NCI-H460 (cell line): ENCODE measurements at places on chromosomes 1 and 21.

GRCh38 chr1:4656533-4657140 lies 2.2 kb downstream of the AJAP1 start:
- no peak for DNase-seq

DNA sequence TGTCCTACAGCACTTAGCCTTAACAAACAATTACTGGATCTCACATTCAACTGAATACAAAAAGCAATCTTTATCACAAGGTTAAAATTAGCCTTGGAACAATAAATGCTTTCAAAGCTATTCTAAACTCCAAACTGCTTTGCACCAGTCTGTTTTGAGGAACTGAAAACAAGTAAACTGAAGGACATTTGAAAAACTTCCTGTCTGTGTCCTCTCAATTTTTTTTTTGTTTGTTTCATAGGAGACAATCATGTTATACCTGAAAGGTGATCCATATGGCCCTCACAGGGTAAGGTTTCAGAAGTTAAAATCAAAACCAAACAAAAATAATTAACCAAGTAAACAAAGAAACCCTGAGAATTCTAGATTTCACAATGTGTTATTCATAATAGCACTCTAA lies 459.1 kb downstream of the DPYD start:
- DNase-seq: no peak

- no peak for DNase-seq
Observed at GRCh38 chr1:23817633-23818032, 7.6 kb downstream of the HMGCL start.

GRCh38 chr1:179141592-179142251 lies 59.9 kb downstream of the TOR3A start:
- DNase-seq: peak; percentile 54

DNA sequence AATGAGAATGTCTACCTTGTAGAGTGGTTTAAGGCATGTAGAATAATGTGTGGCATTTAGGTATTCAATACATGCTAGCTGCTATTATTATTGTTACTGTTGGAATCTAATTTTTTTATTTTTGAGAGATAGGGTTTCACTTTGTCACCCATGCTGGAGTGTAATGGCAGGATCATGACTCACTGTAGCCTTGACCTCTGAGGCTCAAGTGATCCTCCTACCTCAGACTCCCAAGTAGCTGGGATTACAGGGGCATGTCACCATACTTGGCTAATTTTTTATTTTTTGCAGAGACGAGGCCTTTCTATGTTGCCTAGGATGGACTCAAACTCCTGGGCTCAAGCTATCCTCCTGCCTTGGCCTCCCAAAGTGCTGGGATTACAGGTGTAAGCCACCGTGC lies 61.9 kb downstream of the EPB41 start:
- DNase-seq: no peak

GRCh38 chr1:54782588-54782987 lies 18.3 kb upstream of the PARS2 start:
- no peak for DNase-seq

- no peak for DNase-seq
Observed at GRCh38 chr1:65225179-65225578, 77.2 kb downstream of the AK4 start.

DNA sequence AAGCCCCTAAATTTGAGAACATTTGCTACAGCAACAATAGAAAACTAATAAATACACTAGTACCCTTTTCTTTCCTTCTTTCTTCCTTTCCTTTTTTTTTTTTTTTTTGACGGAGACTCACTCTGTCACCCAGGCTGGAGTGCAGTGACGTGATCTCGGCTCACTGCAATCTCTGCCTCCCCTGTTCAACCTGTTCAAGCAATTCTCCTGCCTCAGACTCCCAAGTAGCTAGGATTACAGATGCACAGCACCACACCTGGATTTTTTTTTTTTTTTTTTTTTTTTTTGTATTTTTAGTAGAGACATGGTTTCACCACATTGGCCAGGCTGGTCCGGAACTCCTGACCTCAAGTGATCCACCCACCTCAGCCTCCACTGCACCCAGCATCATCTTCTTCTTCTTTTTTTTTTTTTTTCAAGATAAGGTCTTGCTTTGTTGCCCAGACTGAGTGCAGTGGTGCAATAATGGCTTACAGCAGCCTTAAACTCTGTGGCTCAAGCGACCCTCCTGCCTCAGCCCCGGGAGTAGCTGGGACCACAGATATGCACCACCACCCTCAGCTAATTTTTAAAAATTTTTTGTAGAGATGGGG lies 19.6 kb upstream of the CBR3 start:
- no peak for DNase-seq

- no peak for DNase-seq
Observed at GRCh38 chr1:31248276-31248675, 8.6 kb upstream of the NKAIN1 start.

- no peak for DNase-seq
Observed at GRCh38 chr21:18812308-18812707, 408.7 kb upstream of the TMPRSS15 start.

DNA sequence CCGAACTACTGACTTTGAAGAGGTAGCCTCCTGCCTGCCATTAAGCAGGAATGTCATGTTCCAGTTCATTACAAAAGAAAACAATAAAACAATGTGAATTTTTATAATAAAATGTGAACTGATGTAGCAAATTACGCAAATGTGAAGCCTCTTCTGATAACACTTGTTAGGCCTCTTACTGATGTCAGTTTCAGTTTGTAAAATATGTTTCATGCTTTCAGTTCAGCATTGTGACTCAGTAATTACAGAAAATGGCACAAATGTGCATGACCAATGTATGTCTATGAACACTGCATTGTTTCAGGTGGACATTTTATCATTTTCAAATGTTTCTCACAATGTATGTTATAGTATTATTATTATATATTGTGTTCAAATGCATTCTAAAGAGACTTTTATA lies 159.8 kb upstream of the SGIP1 start:
- no peak for DNase-seq

- DNase-seq: no peak
Observed at GRCh38 chr1:36950604-36951291, 83.6 kb downstream of the GRIK3 start.

GRCh38 chr1:15723631-15724246 lies 12.3 kb upstream of the SLC25A34 start:
- no peak for DNase-seq

DNA sequence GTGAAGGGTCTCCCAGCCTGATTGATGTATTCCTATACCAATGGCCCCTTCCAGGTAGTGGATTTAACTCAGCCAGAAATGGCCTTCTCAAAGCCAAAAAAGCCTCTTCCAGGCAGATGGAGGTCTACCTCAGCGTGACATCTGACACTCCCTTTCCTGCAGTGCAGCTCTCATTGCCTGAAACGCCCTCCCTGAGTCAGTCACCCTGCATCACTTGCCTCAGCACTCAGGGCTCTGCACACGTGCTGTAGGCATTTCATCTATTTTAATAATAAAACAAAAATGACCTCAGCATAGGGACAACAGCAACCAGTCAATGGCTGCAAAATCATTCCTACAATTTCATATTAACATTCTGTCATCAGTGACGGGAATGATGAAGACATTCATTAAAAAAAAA lies 64.4 kb upstream of the GJA5 start:
- DNase-seq: no peak

GRCh38 chr1:228490120-228491078 lies 3.2 kb downstream of the RNF187 start:
- peak; percentile 76 for DNase-seq

DNA sequence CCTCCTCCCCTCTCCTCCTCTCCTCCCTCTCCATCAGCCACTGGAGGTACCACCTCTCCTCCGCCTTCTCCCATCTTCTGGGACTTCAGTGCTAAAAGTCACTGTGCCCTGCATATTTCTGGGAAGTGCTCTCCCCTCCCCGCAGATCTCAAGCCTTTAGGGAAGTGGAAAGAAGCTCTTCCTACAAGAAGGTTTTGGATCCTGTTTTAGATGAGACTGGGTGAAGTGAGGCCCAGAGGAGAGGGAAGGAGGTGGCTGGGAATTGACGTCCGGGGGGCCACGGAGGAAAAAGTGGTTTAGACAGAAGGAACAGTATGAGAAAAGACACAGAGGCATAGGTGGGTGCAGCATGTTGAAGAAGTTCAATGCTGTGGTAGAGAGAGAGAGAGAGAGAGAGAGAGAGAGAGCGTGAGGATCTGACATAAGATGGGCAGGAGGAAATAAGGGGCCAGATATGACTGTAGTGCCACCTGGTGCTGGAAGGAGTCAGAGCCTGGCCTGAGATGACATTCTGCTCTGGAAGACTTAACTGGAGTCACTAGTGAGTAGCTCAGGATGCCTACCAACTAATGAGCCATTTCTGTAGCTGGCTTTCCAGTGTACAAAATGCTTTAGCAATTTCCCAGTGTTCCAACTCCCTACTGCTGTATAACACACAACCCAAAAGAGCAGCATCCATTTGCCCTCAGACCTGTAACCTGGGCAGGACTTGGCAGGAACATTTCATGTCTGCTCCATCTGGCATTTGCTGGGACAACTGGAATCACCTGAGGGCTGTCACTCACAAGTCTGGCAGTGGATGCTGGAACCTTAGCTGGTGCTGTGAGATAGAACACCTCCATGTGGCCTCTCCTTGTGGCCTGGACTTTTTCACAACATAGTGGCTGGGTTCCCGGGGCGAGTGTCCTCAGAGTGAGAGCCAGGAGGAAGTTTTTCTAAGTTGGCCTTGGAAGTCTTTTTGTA lies 16.6 kb upstream of the ZSCAN20 start:
- DNase-seq: peak; percentile 26

DNA sequence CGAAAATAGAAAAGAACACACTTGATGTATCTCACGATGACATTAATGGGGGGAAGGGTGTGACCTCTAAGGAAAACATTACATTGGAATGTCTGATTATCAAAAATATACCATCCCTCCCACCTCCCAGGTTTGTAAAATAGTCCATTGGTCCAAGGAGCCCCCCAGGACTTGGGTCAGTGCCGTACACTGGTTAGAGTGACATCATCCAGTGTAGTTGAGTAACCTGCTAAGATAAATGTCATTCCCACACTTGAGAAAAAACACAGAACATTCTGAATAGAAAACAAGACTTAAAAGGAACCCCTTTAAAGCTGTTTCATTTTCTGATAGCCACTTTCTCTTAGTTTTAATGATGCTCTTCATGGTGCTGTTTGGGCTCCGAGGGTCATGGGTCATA lies 15.2 kb downstream of the DDX20 start:
- DNase-seq: no peak

- peak; percentile 44 for DNase-seq
Observed at GRCh38 chr1:6998267-6998666, 213.0 kb downstream of the CAMTA1 start.

DNA sequence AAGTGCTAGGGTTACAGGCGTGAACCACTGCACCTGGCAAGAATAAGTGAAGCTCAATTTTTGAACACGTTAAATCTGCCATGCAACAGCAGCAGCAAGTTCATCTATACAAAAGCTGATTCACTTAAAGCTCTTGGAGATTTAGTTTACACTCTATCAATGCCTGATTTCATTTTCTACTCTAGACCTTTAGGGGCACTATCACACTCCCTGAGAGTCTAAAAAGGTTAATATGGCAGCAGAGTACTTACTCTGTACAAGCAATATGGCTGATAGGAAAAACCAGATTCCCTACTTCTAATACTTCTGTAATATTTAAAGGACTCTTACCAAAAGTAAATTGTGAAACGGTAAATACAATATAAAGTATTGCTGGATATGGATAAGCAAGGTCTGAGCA lies 4.8 kb downstream of the RBM34 start:
- no peak for DNase-seq
